Mesendoderm (in vitro differentiated cells): ENCODE measurements at places on chromosomes 2 and 18.
A peak's percentile ranks its signal among the peaks of the same experiment; 100 is the strongest.

GRCh38 chr2:223613017-223613950 lies 11.1 kb upstream of the SCG2 start:
- DNase-seq, result peak; percentile 91

DNA sequence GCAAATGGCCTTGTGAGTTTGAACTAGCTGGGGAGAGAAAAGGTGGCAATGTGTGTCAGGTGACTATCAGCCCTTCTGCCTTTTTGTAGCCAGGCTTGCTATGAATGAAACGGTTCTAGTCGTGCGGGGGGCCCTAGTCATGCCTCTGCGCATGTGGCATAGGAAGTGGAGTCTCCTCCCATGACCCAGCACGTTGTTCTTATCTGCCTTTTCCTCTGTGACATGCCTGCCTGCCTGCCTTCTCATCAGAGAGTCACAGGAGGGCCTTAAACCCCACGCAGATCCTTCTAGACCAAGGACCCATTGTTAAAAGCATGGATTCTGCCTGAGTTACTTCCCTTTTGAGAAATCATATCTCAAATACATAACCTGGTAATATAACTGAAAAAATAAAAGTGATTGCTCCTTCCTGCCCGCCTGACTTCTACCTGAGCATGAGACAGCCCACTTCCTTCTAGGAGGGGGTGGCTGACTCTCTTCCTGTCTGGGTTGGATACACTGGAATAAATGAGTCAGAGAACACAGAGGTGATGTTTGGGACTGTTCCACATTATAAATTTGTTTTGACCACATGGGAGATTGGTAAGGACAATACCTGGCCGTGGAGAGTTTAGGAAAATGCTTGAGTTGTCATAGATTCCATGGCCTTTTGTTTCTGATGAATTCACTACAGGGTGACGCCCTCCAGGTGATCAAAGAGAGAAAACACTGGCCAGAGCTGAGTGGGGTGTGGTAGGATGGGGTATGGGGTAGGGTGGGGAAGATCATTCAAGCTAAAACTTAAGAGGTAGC lies 49.8 kb downstream of the FBLN7 start:
- peak; percentile 30 for DNase-seq

GRCh38 chr2:207131594-207131993 lies 34.2 kb downstream of the KLF7 start:
- no peak for DNase-seq

- DNase-seq, result no peak
Observed at GRCh38 chr2:236971131-236971821, 114.4 kb upstream of the COPS8 start.

GRCh38 chr18:49212819-49213218 lies 247.6 kb downstream of the DYM start:
- no peak for DNase-seq

DNA sequence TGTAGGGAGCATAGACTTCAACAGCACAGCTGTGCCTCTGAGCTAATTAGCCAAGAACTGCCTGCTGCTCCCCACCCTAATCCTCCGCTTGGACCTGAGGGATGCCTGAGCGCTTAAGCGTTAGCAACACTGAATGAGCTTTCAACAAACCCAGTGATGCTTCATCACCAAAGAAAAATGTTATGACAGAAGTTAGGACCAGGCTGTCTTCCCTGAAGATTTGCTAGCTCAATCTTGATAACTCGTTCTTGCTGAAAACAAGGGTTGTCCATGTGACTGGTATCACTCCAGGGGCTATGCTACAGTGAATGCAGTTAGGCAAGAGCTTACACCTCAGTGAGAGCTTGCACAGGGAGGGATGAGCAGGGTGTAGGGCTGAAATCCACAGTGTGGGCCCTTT lies 190.7 kb upstream of the SIX2 start:
- no peak for DNase-seq

DNA sequence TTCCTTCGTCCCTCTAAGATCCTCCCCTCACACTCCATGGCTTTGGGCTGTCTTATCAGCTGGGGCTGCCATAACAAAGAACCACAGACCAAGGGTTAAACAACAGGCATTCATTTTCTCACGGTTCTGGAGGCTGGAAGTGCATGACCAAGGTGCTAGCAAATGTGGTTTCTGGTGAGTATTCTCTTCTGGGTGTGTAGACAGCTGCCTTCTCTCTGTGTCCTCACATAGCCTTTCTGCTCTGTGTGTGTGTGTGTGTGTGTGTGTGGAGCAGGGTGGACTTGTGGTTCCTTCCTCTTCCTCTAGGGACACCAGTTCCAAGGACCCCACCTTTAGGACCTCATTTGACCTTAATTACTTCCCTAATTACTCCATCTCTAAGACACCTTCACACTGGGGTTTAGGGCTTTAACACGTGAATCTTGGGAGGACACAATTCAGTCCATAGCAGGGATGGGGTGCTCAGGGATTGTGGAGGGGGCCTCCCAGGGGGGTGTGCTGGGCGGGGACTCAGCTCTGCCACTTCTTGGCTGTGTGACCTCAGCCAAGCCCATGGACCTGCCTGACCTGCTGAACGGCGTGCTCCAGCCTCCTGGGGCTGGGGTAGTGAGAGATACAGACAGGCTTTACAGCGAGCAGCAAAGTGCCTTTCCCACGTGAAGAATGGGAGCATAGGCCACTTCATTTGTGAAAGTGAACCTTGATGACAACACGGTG lies 38.0 kb downstream of the ACKR3 start:
- DNase-seq, result peak; percentile 72

GRCh38 chr2:177317443-177317842 lies 52.9 kb upstream of the NFE2L2 start:
- no peak for DNase-seq

DNA sequence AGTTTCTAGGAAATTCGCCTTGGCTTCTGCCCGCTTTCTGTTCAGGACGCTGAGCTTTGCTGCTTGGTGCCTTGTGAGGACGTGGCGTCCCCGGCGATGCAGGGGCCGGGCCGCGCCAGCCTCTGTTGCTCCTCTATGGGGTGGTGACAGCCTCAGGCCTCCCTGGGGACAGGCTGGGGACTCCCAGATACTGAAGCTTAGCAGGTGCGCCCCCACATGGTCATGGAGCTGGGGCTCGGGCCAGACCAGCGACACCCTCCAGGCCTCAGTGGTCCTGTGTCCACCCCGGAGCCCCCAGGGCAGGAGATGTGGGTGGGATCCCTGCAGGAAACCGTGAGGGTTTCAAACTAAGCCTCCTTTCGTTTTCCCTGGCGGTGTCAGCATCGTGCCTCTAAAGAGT lies 29.2 kb downstream of the KCNG2 start:
- no peak for DNase-seq

DNA sequence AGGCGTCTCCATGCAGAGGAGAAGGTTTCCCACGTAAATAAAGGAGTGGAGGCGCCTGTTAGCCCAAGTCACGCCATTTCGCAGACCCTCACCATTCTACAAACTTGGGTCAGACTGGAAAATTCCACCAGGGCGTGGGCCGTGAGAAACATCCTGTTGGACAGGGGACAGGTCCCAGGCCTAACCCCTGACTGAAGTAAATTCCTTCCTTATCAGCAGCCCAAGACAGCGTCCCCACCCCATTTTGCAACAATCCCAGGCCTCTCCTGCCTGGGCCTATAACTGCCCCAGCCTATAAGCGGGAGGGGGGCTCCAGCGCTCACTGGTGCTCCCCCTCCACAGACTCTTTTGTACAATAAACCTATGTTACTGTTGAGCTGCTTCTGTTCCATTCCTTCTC lies 57.3 kb upstream of the CBLN2 start:
- peak; percentile 44 for DNase-seq

GRCh38 chr18:25350489-25351251 lies 1.3 kb downstream of the ZNF521 start:
- peak; percentile 37 for DNase-seq

DNA sequence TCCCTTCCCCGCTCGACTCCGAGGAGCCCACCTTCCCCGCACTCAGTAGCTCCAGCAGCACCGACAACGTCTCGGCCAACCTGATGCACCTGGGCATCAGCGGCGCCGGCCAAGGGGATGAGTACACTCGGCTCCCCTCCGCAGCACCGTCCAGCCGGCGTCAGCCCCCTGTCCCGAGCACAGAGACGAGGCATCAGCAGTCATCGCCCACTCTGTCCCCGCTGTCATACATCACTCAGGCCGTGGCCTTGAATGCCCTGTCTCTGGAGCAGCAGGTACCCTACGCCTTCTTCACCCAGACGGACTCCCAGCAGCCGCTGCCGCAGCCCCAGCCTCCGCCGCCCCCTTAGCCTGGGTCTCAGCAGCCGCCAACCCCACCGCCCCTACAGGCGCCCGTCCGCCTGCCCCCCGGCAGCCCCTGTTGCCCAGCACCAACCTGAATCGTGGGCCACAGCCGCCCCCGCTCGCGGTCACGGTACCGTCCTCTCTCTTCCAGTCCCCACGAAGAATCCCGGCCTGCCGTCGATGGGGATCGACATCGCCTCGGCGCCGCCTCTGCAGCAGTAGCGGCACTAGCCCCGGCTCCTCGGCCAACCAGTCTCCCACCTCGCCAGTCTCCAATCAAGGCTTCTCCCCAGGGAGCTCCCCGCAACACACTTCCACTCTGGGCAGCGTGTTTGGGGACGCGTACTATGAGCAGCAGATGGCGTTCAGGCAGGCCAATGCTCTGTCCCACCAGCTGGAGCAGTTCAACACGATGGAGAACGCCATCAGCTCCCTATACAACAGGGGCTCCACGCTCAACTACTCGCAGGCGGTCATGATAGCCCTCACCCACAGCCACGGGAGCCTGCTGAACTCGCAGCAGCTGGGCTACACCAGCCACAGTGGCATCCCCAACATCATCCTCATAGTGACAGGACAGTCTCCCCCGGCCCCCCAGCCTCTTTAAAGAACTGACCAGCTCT lies 1195.9 kb upstream of the CHAC2 start:
- no peak for DNase-seq

GRCh38 chr2:61471905-61472805 lies 1.3 kb upstream of the USP34 start:
- peak; percentile 30 for DNase-seq

GRCh38 chr18:55494899-55495298 lies 93.1 kb downstream of the TCF4 start:
- no peak for DNase-seq

DNA sequence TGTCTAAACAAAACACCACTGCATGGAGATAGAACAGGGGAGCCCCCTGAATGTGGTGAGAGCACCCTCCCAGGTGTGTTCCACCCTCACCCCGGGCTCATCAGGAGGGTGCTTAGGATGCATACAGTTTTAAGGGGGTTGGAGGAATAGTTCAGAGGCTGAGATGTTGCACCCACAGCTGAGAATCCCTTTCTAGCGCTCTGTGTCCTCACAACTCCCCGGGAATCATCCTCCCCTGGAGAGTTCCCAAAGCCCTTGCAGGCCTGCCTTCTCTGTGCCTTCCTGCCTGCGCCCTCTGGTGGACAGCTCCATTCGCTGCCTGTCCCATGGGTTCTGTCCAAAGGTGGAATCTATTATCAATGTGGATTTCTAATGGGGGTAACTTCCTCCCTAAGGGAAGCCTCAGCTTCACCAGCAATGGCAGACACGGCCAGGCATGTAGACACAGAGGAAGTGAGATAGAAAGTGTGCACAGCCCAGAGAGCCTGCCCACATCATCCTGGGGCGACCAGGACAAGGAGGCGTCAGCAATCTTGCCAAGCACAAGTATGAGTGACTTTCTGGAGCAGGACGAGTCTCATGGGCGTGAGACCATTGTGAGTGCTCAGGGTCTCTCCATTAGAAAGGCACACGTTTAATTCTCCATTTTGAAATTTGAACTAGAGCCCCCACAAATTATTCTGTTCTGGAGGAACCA lies 1.2 kb upstream of the UGT1A5 start:
- peak; percentile 81 for DNase-seq

DNA sequence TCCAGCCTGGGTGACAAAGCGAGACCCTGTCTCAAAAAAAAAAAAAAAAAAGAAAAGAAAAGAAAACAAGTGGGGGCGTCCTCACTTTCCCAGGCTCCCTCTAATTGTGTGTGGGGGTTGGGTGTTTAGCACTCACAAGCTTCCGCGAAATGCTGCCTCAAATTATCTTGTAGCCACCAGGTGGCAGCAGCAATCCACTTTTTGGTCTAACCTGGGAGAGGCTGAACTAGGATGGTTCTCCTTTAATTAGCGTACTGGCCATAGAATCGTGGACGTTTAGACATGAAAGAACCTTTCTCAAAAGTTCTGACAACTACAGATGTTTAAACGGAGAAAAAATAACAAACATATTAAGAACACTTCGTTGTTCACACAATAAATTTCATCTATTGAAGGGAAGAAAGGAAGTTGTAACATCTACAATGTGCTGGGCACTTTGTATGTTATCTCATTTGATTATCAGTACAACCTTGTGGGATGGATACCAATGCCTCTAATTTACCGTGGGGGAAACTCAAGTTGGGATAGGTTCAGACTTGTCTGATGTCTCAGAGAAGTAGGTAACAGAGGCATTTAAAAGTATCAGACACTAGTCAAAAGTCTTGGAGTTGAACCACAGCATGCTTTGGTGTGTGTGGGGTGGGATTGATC lies 122.7 kb upstream of the NABP1 start:
- DNase-seq, result peak; percentile 86

DNA sequence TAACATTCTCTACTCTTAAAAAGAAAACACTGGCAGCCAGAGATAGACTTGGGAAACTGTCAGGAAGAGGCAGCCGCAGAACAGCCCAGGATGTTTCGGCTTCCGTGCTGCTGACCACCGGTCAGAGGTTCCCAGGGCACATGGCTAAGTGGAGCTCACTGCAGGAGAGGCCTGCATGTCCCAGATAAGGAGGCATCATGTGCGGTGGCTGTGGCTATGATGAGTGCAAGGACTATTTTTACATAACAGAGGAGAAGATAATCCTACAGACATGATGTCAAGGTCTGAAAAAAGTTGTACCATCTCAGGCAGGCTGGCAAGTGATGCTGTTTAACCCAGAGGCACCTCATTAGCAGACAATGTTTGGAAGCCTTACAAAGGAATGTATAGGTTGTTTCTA lies 252.3 kb downstream of the CYRIA start:
- peak; percentile 16 for DNase-seq

DNA sequence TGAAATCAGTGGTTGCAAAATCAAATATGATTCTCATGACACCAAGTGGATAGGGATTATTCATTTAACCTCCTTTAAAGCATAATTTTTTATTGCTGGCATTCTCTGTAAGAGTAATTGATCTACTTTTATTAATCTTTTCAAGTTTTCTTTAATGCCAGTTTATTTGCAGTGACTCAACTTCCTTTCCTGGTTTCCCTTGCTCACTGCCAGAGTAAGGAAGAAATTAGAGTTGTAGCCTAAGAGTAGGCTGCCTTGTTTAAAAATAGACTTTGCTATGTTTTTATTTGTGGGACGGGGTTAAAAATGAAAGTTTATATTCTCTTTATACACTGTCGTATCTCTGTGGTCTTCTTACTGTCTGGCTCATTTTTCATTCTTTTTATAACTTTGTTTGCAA lies 148.6 kb downstream of the WDR7 start:
- DNase-seq, result no peak

- DNase-seq, result peak; percentile 48
Observed at GRCh38 chr18:12376034-12376753, 833 bp downstream of the AFG3L2 start.

- no peak for DNase-seq
Observed at GRCh38 chr2:45469314-45470099, 141.6 kb downstream of the SRBD1 start.

GRCh38 chr18:54529444-54529843 lies 61.6 kb upstream of the DYNAP start:
- peak; percentile 21 for DNase-seq

GRCh38 chr2:109144271-109144670 lies 15.3 kb downstream of the SH3RF3 start:
- DNase-seq, result no peak
